Foreskin melanocyte (primary cell): ENCODE measurements at places on chromosomes 2 and 18.

GRCh38 chr2:67840460-67841068 is 222.2 kb downstream of the C1D start:
- DNase-seq, result no peak

DNA sequence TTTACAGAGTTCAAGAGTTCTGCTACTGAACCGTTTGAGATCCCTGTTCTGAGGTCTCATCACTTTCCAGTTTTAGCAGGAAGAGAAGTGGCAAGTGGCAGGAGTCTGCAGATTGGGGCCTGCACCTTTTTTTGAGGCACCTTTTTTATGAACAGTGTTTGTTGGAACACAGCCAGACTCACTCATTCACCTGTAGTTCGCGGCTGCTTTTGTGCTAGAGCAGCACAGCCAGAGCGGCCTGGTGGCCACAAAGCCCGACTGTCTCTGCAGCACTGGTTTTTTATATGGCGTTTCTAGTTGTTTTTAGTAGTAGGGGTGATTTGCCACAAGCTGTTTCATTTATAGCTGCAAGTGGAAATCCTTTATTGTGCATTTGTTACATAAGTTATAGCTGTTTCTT is 8.6 kb downstream of the ACP1 start:
- no peak for DNase-seq

DNA sequence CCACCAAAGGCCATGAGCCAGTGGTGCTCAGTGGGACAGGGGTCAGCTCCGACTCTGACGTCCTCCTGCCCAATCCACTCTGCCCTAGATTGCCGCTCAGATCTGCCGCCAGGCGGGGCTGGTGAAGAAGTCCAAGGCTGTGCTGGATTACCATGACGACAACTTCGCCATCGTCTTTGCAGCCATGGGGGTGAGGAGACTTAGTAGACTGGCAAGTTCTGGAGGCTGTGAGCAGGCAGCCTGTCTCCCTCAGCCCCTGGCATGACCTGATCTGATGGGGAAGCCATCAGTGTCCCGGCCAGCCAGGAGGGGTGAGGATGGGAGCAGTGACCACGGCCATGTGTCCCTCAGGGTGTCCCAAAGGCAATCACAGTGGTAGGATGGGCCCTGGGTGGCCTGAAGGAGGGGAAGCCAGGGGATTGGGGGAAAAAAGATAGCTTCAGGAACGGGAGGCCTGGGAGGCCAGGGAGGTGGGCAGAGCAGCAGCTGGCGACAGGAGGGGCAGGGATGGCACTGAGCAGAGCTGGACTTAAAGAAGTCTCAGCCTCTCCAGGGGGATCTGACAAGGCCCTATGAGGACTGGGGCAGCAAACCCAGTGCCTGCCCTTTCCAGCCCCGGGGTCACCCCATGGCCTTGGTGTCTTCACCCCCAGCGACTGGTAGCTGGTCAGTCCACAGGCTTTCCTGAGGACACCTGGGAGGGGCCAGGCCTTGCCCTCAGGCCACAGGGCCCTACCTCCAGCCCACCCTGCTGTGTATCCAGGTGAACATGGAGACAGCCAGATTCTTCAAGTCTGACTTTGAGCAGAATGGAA is 17.4 kb upstream of the ANKRD53 start:
- no peak for DNase-seq

GRCh38 chr18:43393174-43393573 is 115.9 kb upstream of the SYT4 start:
- DNase-seq, result no peak

- no peak for DNase-seq
Measured at GRCh38 chr2:26582890-26583289, 58.3 kb downstream of the CIB4 start.

DNA sequence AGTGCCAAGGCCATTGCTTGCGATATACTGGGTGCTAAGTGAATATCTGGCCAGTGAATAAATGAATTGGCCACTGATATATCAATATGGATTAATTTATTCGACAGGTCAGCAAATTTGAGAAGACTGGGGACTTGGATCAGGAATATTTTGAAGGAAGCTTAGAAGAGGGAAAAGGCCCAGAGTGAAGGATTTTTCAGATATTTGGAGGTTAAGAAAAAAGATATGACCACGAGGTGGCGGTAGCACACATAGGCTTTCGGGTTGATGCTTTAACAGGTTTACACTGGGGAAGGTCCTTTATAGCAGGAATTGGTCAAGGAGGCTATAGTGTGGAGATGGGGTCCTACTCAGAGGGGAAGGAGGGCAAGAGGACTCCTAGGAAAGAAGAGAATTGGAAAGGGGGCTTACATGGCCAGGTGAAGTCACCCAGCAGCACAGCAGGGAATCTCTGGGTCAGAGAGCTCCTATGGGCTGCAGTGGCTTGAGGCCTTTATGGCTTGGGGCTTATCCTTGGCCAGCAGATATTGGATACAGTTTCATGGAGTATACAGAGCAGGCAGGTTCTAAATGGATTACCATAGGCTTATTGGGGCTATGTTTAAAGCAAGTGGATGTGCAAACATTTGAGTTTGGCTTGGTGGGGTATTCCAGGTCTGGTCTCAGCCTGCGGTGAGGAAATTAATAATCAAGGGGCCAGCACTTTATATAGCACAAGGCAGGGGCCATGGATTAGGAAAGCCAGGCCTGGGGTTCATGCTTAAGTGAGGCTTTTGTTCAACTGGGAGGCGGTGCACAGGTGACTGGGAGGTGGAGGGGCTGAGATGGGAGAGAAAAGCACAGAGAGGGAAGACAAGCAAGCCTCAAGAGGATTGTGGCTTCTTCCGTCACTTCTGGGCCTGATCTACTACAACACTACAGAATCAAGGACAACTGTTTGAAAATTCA is 9.7 kb downstream of the IL1RN start:
- no peak for DNase-seq

GRCh38 chr18:49922228-49922627 is 108.9 kb upstream of the ACAA2 start:
- DNase-seq, result no peak

- DNase-seq, result no peak
Measured at GRCh38 chr18:68221111-68221724, 493.7 kb downstream of the TMX3 start.

DNA sequence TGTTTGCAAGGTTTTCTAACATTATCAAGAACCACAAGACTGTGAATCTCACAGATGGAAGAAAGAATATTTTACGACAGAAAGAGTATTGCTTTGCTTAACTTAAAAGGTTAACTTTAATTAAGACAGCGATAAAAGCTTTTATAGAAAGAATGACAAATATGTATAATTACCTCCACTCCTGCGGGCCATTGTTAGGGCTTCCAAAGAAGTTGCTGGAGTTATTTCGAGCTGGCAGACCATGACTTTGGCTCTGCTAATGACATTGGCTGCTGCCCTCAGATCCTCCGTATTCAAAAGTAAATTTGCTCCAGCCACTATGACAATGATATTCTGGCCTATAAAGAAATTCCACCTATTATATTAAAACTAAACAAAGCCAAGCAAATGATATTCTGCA is 47.3 kb downstream of the RBKS start:
- DNase-seq, result no peak

- no peak for DNase-seq
Measured at GRCh38 chr2:31674446-31674845, 93.7 kb upstream of the SRD5A2 start.

GRCh38 chr2:15931950-15932349 is 8.4 kb upstream of the MYCN start:
- no peak for DNase-seq

DNA sequence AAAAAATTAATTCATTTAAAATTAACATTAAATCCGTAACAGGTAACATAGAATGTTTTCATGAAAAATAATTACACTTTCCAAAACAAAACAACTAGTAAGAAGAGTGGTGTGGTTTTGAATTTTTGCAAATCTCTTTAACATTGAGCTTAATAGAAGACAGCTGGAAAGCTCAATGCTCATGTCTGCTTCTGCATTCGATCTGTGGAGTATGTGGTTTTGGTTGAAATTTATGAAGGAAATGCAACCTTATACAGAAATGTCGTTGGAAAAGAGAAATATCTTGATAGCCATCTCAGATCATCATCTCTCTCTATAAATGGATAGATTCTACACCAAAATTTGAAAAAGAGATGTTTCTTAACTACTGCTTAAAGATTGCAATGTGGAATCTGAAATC is 17.3 kb upstream of the FHL2 start:
- no peak for DNase-seq

- DNase-seq, result peak; percentile 34
Measured at GRCh38 chr2:10329880-10330699, 27.4 kb downstream of the HPCAL1 start.

DNA sequence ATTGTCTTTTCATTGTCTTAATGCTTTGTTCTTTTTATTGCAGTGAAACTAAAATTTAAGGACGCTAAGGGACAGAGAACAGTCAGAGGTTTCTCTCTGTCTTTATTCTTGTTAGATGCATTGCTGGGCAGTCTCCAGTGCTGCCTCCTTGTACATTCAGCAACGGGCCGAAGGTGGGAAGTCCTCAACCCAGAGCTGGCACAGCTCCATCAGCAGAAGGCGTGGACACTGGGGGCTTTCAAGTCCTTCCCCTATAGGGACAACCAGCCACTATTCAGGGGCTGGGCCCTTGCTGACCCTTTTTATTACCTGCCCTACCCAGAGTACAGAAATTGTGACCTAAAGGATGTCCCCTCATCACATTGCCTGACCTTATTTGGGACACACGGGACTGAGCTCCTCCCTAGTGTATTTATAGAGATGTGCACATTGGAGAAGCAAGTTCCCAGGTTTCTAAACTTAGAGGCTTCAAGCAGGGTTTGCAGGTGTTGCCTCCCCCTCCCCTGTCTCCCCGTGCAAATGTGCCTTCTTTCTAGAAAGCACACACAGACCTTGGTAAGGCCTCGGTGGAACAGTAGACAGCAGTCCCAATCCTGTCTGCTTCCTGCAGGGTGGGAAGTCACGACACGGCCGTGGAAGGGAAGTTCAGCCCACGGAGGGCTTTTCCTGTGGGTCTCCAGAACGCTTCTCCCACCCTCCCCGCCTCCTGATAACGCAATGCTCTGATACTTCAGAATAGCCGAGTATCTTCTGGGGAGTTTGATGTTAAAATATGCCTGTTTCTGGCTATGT is 68.2 kb downstream of the ZCCHC2 start:
- no peak for DNase-seq

DNA sequence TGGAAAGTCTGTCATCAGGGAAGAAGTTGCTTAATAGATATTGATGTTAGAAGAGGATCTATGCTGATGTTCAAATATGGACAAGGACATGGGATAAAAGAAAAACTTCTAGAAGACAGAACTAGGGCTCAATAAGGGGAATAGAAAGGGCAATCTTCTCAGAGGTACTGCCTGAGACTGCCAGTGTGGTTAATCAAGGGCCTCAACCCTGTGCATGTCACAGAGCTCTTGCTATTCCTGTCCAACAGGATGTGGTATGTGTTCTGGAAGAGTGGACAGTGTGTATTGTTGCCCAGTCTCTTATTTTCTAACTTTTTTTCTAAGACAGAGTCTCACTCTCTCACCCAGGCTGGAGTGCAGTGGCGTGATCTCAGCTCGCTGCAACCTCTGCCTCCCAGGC is 27.8 kb upstream of the RNF125 start:
- DNase-seq, result peak; percentile 25

- DNase-seq, result peak; percentile 38
Measured at GRCh38 chr2:190533968-190534309, 583 bp downstream of the NEMP2 start.

GRCh38 chr2:98464772-98465310 is 20.2 kb downstream of the INPP4A start:
- no peak for DNase-seq

GRCh38 chr18:35808796-35809195 is 163.7 kb upstream of the RMP24 start:
- DNase-seq, result no peak

GRCh38 chr18:46097801-46098615 is at the start of gene ATP5F1A:
Gene ATP5F1A (minus strand): TSS chr18:46098296. CDS start chr18:46098231, 65 bp downstream.
- peak; percentile 69 for DNase-seq

- no peak for DNase-seq
Measured at GRCh38 chr2:225196579-225196978, 154.3 kb upstream of the DOCK10 start.

- DNase-seq, result no peak
Measured at GRCh38 chr2:133452583-133452982, 115.7 kb downstream of the NCKAP5 start.

DNA sequence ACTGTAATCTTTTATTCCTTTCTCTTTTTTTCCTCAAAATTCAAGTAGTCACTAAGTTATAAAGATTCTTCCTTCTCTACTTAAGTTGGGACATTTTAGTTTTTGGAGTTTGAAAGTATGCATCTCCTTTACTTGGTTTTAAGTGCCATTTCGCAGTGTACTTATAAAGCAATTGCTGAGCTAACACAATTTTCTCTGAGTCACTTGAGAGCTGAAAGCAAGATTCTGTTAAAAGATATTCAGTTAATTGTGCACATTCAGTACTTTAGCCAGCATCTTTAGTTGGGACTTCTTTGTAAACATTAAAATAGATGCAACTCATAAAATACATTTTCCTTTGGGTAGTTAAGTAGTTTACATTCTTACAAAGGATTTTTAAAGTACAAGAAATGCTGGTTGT is 136.0 kb downstream of the GFPT1 start:
- DNase-seq, result no peak

DNA sequence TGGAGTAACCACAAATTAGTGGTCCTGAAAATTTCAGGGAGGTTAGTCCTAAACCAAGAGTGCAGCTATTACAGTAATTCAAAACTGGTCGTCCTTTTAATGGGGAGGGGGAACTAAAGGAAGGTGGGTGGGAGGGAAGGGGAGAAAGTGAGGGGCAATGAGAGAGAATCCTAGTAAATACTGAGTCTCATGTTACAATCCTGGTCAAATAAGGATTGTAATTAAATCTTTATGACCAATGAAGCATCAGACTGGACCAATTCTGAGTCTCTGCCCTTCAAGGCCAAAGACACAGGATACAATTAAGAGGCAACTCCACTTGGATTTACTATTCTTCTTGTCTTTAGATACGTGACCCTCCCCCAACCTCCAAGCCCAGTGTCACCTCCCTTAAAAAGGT is 262.9 kb downstream of the BCL11A start:
- DNase-seq, result no peak

DNA sequence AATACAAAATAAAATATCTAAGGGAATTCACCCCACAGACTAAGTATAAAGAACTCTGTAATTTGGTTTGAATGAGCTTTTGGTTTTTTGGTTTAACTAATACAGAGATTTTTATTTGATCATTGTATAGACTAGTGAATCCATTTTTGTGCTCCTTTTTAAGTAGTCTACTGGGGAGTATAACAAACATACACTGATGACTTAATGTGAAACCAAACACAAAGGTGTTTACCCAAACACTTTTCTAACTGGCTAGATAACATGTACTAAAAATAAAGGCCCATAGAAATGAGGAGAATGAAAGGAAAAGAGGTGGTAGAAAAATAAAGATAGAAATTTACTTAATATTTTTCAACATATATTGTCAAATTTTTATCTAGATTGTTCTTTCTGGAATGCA is 146.0 kb downstream of the NRXN1 start:
- DNase-seq, result no peak

- no peak for DNase-seq
Measured at GRCh38 chr2:183347969-183348368, 223.7 kb downstream of the NUP35 start.

DNA sequence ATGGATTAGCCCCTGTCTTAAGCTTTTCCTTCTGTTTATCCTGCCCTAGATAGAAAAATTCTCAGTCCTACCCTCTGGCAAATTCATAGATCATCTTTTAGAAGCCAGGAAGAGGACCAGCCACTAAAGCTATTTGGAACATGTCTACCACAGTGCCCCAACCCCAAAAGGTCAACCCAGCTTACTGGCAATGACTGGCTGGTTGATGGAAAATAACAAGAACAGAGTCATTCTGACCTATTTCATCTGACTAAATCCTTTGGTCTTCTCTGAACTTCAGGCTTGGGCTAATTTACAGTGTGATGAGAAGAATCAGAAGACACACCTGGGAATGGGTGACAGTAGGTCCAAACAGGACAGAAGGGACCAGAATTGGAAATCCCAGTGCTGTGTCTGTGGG is 227.3 kb upstream of the CCDC68 start:
- DNase-seq, result no peak
